ENCODE measurements at places on chromosomes 7 and 10.

DNA sequence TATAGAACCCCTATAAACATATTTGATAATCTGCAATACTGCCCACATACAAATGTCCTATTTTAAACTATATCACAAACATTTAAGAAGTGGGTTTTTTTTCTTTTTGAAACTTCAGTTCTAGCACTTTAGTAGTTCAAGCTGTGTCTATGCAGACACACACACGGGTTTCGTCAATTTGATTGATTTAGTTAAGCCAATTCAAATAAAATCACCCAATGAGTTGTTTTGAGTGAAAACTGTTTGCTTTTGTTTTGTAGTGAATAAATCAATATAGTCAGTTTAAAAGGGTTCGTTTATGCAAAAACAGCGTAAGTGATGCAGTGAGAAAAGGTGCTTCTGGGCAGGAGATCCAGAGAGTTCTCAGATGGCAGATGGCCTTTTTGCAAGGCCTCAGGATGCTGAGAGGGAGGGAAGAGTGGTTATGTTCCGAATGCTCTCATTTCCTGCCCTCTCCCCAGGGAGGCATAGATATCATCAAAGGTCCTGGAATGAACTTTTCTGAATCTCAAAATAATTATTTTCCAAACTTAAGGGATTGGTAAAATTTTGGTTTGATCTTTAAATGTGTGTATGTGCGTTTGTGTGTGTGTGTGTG lies 102.7 kb downstream of the AGMO start:
- DNase-seq: no peak

DNA sequence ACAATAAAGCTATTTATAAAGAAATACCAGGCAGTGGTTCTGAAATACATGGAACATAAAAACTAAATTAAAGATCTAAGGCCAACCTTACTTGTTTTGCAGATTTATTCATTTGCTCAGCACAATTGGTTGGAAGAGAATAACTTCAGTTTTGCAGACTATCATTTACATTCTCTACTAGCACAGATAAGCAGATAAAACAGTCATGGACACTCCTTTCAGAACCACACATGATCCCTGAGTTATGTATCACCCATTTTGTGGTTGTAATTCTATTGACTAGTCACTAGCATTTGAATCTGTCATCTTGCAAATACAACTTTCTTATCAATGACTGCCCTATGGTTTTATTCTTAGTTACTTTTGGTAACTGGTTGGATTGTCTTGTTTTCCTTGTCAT lies 45.1 kb downstream of the PRKAR2B start:
- no peak for DNase-seq

- no peak for DNase-seq
Observed at GRCh38 chr7:124074007-124074406, 41.1 kb upstream of the TMEM229A start.

DNA sequence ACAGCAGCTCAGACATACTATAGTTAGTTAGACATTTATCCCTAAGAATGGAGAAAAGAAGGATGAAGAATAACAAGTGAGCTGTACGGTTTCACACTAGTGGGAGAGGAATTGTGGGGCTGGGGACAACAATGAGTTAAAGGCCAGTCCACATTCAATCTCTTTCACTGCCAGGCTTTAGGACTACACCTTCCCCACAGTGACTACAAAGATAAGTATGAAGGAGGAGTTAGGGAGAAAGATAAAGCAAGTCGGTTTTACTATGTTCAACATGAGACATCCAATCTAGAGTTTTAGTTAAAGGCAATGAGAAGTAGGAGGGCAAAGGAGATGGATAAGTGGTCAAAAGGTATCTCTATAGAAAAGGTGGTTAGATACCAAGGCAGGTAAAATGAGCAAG lies 16.3 kb downstream of the ARHGAP12 start:
- no peak for DNase-seq

- no peak for DNase-seq
Observed at GRCh38 chr7:26485367-26485934, 193.8 kb downstream of the SNX10 start.

DNA sequence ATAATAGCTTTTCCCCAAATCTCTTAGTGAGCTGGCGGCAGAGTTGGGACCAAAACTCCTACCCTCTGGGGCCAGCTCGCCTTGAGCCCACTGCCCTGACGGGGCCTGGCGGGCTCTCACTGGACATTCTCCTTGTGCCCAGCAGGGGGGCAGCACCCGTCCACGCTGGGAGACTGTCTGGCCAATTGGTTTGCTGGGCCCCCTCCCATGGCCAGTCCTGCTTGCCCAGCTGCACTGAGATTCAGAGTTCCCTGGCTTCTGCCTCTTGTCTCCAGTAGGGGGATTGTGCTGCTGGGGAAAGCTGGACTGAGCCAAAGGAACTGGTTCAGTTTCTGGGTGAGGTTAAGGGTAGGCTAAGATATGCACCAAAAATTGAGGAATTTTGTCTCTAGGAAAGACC lies 59.8 kb downstream of the RAMP3 start:
- DNase-seq: no peak

GRCh38 chr7:41252551-41252950 lies 450.3 kb downstream of the INHBA start:
- no peak for DNase-seq

- DNase-seq: no peak
Observed at GRCh38 chr7:12805518-12805928, 118.1 kb downstream of the ARL4A start.

GRCh38 chr10:92729886-92730285 lies 40.1 kb downstream of the HHEX start:
- DNase-seq: no peak

GRCh38 chr7:373818-374705 lies 84.1 kb downstream of the FOXL3 start:
- DNase-seq: no peak

DNA sequence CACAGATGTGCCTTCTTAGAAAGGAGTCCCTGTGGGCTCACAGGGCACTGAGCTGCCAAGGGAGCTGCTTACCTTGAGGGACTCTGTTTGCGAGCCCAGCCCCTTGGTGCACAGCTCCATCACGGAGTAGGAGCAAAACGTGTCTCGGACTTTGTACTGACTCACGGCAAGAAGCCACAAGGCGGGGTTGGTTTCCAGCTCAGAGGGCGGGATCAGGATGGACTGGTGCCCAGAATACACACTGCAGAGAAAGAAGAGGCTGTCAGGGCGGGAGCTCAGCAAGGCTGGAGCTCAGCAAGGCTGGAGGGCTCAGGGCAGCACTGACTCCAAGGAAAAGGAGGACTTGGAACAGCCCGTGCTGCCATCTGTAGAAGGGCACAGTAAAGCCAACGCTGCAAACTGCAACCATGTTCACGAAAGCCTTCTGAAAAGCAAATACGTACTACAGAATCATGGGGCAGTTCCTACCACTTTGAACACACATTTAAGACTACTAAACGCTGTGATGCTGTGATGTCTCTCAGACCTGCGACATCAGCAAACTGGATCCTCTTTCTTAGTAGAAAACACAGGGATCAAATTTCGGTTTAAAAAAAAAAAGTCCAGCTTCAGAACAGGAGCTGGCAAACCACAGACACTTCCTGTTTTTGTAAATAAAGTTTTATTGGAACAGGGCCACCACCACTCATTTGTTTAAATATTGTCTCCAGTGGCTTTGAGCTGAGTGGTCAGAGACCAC lies 194.3 kb downstream of the ZMYND11 start:
- no peak for DNase-seq

DNA sequence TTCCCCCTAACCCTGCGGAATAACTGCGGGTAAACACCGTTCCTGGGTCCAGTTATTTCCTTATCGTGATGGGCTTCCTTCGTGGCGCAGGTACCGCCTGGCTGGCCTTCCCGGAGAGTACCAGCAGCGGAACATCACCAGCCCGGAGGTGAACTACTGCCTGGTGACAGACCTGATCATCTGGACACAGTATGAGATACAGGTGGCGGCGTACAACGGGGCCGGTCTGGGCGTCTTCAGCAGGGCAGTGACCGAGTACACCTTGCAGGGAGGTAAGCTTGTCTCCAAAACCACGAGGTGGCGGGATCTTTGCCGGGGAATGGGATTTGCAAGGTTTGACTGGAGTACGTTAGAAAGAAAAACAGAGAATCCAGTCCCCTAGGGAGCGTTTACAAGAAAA lies 665.0 kb upstream of the FOXK1 start:
- DNase-seq: no peak

DNA sequence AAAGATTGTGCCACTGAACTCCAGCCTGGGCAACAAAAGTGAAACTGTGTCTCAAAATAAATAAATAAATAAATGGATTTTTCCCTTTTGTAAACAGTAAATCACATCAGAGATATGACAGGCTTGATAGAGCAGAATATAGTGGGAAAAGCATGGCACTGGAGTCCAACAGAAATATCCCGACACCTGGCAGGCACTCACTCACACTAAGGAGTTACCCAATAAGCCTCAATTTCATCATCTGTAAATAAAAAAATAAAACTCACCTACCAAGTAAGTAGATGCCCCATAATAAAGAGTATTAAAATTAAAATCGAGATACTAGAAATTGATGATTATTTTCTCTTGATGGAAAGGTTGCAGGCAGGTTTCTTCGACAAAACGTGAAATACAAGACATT lies 1.7 kb downstream of the ATE1 start:
- DNase-seq: no peak

- no peak for DNase-seq
Observed at GRCh38 chr7:33623267-33623666, 282.1 kb upstream of the BMPER start.

DNA sequence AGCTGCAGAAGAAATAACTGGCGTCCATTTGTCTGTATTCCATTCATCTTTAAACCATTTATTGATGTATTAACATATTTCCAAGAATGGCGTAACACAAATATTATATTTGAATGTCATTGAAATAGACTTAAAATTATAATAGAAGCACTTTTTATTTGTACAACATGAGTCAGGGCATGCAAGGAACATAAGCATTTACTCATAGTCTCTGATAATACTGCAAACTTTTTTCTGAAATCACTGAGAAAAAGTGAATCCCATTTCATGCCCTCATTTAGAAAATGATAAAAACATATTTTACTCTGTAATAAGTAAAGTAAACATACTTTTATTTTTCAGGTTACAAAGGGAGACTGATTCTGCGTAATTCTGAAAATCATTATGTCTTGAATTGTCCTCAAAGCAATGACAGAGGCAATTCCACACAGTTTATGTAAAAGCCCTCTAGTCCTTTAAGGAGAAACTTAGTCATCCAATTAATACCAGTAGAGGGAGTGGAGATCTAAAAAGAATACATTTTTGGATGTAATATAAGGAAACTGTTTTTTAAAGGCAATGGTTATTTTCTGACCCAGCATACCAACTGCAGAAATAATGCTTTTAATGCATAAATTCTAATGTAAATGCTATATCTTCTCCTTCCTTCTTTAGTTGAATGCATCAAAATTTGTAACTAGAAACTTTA lies 58.1 kb downstream of the AGMO start:
- DNase-seq: no peak

GRCh38 chr7:73341877-73342276 lies 13.9 kb downstream of the FKBP6 start:
- no peak for DNase-seq

- DNase-seq: no peak
Observed at GRCh38 chr10:28842321-28842720, 165.0 kb downstream of the BAMBI start.

GRCh38 chr10:48317321-48317990 lies 11.0 kb downstream of the MAPK8 start:
- no peak for DNase-seq

DNA sequence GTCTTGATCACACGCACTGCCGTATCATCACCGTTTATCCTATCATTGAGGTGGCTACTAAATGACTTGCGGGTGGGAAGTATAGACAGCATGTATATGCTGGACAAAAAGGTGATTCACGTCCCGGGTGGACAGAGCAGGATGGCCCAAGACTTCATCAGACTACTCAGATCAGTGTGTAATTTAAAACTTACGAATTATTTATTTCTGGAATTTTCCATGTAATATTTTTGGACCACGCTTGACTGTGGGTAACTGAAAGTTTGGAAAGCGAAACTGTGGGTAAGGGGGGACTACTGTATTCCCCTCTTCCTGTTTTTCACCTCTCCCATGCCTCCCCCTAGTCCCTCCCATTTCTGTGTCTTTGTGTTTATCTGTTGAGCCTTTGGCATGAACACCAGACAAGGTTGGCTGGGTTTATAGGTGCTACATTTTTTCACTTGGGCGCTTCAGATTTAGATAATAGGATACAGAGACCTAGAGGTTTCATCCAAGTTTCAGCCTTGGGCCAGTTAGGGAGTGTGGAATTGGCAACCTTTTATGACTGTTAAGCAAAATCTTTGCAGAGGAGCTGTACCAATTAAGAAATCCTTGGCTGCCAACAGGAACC lies 55.8 kb downstream of the RBM20 start:
- DNase-seq: no peak

DNA sequence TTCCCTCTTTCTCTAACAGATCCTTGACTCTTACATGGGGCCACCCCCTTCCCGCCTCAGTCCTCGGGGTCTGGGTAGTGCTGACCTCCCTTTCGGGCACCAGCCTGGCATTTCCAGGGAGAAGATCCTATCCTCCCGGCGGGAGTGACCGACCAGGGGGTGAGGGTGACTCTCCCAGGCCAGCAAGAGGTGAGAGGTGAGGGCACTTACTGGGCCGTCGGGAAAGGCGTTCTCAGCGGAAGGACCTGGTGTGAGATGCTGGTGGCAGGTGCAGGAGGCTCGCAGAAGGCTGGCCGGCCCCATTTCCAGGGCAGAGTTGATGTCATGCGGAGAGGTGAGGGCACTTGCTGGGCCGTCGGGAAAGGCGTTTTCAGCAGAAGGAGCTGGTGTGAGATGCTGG lies 4.2 kb upstream of the FOXL3 start:
- DNase-seq: no peak

DNA sequence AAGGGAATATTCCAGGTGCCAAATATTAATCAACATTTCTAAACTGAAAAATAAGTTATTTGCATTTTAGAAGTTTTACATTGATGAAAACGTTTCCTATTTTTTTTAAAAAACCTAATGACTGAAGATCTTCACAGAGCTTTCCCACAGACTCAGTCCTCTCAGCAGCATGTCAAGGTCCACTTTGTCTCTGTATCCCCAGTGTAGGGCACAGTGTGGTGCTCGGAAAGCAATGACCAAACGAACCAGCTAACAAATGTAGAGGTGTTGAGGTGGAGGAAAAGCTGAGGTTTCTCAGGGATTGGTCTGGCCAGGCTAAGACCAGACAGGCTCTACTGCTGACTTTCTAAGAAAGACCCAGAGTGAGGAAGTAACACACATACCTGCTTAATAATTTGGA lies 202.2 kb upstream of the CDCA7L start:
- no peak for DNase-seq

GRCh38 chr10:122567056-122567660 lies 6.6 kb downstream of the DMBT1 start:
- DNase-seq: no peak

- DNase-seq: no peak
Observed at GRCh38 chr10:77849039-77849664, 77.4 kb downstream of the DLG5 start.

DNA sequence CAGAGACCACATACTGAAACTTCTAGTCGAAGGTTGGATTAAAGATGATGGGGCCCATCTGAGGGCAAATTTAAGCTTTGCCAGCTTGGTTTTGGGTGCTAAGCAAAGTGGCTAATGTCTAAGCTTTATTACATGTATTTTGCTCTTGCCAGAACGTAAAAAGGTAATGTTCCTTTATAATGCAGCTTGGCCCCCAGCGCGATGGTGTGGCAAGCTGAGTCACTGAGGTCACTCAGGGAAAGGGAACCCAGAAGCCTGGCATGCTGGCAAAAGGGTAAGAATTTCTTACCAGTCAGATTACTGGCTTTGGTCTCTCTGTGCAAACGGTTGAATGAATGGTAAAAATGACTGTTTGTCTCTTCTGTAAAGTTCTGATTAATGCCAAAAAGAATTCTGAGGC lies 158.3 kb upstream of the KCND2 start:
- no peak for DNase-seq

- no peak for DNase-seq
Observed at GRCh38 chr7:45978010-45978681, 57.1 kb upstream of the IGFBP3 start.

Measured in cortex of kidney (tissue), 1 donor.